ENCODE measurements at places on chromosomes 7 and 10. TPM values are rescaled to one million over a fixed set of nuclear protein-coding genes. Genes with fewer than 3 reads are reported as not detected.

The SPDYE1 gene
- 2.0 TPM for polyA plus RNA-seq

The TMEM273 gene
- 6.3 TPM for polyA plus RNA-seq

The ABCB1 gene
- polyA plus RNA-seq: 1.1 TPM

The ERVW-1 gene
- 2.4 TPM for polyA plus RNA-seq

The PYROXD2 gene
- 36.6 TPM for polyA plus RNA-seq

The CLDN4 gene
- 77.1 TPM for polyA plus RNA-seq

The LRRD1 gene
- 0.39 TPM for polyA plus RNA-seq

DNA sequence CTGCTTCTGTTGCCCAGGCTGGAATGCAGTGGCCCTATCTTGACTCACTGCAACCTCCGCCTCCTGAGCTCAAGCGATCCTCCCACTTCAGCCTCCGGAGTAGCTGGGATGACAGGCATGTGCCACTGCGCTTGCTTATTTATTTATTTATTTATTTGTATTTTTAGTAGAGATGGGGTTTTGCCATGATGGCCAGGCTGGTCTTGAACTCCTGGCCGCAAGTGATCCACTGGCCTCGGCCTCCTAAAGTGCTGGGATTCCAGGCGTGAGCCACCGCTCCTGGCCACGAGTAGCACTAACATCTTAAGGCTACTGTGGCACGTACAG, 70.9 kb downstream of the CARD11 start:
- no peak for DNase-seq

DNA sequence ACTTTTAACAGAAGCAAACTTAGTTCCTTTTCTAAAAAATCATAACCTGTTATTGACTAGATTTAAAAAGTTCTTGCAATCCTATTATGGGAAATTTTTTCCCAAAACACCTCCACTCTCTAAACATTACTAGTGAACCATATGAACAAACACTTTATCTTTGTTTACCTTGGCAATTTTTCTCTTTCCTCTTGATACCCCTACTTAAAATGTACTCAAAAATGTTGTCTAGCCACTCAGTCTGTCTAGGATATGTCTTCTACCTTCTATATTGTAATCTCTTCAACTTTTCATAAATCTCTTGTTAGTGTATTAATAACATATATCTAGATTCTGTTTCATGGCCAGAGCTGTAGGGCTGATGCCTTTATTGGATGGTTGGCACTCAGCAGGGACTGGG, 630.0 kb upstream of the GRM3 start:
- DNase-seq: no peak

- no peak for DNase-seq
Measured at GRCh38 chr10:132493246-132493755, 44.3 kb upstream of the INPP5A start.

GRCh38 chr7:108016841-108017775, 14.1 kb upstream of the LAMB1 start:
- DNase-seq: no peak

- no peak for DNase-seq
Measured at GRCh38 chr10:63646491-63646890, 125.3 kb downstream of the REEP3 start.

- no peak for DNase-seq
Measured at GRCh38 chr10:103729851-103730250, 125.5 kb downstream of the SH3PXD2A start.

- DNase-seq: no peak
Measured at GRCh38 chr7:55044791-55045190, 26.0 kb downstream of the EGFR start.

GRCh38 chr7:1154172-1154739, 5.7 kb downstream of the ZFAND2A start:
- DNase-seq: no peak

- DNase-seq: no peak
Measured at GRCh38 chr7:2516194-2516555, 3.4 kb upstream of the LFNG start.

GRCh38 chr7:116259156-116259870, 49.0 kb downstream of the TES start:
- no peak for DNase-seq

- DNase-seq: no peak
Measured at GRCh38 chr7:31160941-31161340, 108.8 kb downstream of the ADCYAP1R1 start.

DNA sequence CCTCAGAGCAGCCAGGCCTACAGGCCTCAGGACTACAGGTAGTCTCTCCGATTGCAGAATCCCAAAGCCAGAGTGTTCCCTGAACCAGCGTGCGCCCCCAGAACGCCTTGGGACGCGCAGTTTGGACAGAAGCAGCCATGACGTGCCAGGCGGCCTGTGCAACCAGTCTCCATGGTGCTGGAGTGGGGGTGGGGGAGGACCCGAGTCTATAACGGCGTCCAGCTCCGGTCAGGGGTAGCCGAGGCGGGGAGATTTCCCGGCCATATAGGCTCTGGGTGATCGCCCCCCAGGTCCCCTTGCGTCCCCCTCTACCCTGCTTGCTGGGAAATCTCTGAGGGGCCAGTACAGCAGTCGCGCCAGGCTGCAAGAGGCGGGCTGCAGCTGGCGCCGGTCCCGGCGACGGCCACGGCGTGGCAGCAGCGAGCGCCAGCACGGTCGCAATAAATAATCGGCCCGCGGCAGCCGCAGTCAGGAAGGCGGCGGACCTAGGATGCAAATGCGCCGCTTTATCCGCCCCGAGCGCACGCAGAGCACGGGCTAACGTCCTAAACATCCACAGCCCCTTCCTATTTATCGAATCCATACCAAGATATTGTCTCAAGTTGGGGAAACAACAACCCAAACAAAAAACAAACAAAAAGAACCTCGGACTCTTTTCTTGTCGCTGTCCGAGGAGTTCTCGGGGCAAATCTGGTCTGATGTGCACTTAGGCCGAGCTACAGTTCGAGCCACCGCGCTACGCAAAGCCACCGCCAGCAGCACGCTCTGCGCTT, 1.6 kb downstream of the HOXA3 start:
- DNase-seq: peak; percentile 87

DNA sequence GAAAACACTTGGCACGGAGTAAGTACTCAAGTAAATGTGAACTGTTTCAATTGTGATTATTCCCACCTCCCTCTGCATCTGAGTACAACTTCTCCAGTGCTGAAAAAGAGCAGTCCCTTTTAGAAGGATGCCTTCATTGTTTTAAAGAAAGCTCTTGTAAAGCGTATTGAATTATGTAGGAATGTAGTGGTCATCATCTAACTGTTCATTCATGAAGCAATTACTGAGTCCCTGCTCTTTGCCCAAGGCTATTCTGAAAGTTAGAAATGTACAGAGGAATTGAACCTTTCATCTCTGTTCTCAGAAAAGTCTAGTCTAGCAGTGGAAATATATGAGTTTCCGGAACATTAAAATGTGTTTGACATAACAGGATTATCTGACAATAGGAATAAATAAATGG, 127.8 kb downstream of the CACNB2 start:
- DNase-seq: no peak

GRCh38 chr10:113550365-113550764, 2.5 kb upstream of the HABP2 start:
- DNase-seq: no peak

- DNase-seq: no peak
Measured at GRCh38 chr7:121214657-121215056, 114.1 kb upstream of the WNT16 start.

- no peak for DNase-seq
Measured at GRCh38 chr7:7183061-7183837, 905 bp downstream of the C1GALT1 start.

All from right lung (tissue), 10 donors.